ENCODE measurements at places on chromosomes 4 and X. TPM values are rescaled to one million over a fixed set of nuclear protein-coding genes. Genes with fewer than 3 reads are reported as not detected.

Gene MAPK10
- 0.60 TPM for polyA plus RNA-seq

Gene MAOA
- polyA plus RNA-seq = 67.8 TPM

Gene SOD3
- 2.6 TPM for polyA plus RNA-seq

Gene LUZP4
- not detected for polyA plus RNA-seq

Gene ARAF
- 63.9 TPM for polyA plus RNA-seq

Gene DGKK
- not detected for polyA plus RNA-seq

Gene XKRX
- polyA plus RNA-seq = 0.26 TPM

Gene CPE
- 10.1 TPM for polyA plus RNA-seq

Gene SLC49A3
- 1.9 TPM for polyA plus RNA-seq

Gene SYP
- polyA plus RNA-seq = 1.6 TPM

Gene PPEF2
- 0.08 TPM for polyA plus RNA-seq

Gene PRSS12
- polyA plus RNA-seq = 0.01 TPM

Gene C4orf46
- 0.59 TPM for polyA plus RNA-seq

Gene STPG2
- not detected for polyA plus RNA-seq

Gene TCEAL4
- 28.6 TPM for polyA plus RNA-seq

Gene LRCH2
- 0.26 TPM for polyA plus RNA-seq

Gene SLC16A2
- polyA plus RNA-seq = 1.3 TPM

Gene SRPX
- polyA plus RNA-seq = 19.7 TPM

Gene DCAF4L1
- polyA plus RNA-seq = 1.1 TPM

Gene CYLC1
- not detected for polyA plus RNA-seq

Gene MAGEC3
- not detected for polyA plus RNA-seq

Gene TNMD
- polyA plus RNA-seq = 0.03 TPM

Gene HEPH
- 0.57 TPM for polyA plus RNA-seq

Gene HSFX3
- not detected for polyA plus RNA-seq

Gene TMEM150C
- polyA plus RNA-seq = 3.6 TPM

Gene PABPC5
- 0.21 TPM for polyA plus RNA-seq

Gene AREG
- polyA plus RNA-seq = 0.31 TPM

Gene CORIN
- 0.03 TPM for polyA plus RNA-seq

Gene ABLIM2
- 82.2 TPM for polyA plus RNA-seq

Gene PDE6B
- polyA plus RNA-seq = 0.48 TPM

Gene SNCA
- polyA plus RNA-seq = 0.57 TPM

Gene SYN1
- polyA plus RNA-seq = 0.80 TPM

Gene ZNF330
- 32.7 TPM for polyA plus RNA-seq

Gene RASSF6
- polyA plus RNA-seq = not detected

Gene TEX13B
- polyA plus RNA-seq = not detected

Gene GAGE13
- polyA plus RNA-seq = not detected

Gene TMEM31
- 0.09 TPM for polyA plus RNA-seq

Gene MAGED4
- 0.34 TPM for polyA plus RNA-seq

Gene TIGD2
- polyA plus RNA-seq = 1.8 TPM

Gene PFKFB1
- polyA plus RNA-seq = 7.5 TPM

Gene RAP2C
- 22.2 TPM for polyA plus RNA-seq

Gene SCML2
- polyA plus RNA-seq = 3.0 TPM

Gene NPY1R
- 0.51 TPM for polyA plus RNA-seq

Gene RIBC1
- polyA plus RNA-seq = 0.15 TPM

Gene NAP1L3
- 0.14 TPM for polyA plus RNA-seq

Gene GLOD5
- not detected for polyA plus RNA-seq

Gene APELA
- not detected for polyA plus RNA-seq

Gene CLDN2
- polyA plus RNA-seq = 0.04 TPM

Gene SLC9B1
- polyA plus RNA-seq = 1.4 TPM

Gene BMX
- polyA plus RNA-seq = 0.39 TPM

Gene TIMP1
- polyA plus RNA-seq = 190 TPM
